ENCODE measurements at places on chromosomes 13 and 19.

DNA sequence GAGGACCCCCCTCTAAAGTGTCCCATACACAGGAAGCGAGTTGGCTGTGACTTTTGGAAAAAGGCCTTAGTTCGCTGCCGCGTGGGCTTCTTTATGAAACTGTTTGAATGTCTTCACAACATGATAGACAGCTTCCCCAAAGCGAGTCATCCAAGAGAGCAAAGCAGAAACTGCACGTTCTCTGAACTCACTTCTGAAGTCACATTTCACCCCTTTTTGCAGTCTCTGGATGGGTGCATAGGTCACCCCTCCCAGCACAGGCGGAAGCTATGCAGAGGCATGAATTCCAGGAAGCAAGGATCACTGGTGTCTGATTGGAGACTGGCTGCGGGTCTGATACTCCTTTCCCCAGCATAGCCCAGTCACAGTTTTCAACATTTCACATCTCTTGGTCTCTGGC is 10.6 kb downstream of the GPI start:
- no peak for DNase-seq

DNA sequence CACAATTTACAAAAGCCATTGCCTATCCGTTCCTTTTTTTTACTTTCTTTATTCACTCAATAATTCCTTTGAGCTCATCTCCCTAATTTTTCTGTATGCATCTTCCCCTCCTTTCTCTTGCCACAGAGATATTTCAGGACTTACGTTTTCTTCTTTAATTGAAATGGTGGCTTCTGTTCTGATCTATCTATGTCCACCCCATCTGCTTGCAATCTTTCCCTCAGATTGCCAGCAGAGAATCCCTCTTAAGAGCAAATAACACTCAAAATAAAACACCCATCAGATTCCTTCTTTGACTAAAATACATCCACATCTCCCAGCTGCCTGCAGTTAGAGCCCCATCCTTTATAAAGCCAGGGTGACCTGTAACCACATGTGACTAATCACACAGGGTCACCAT is 478.6 kb downstream of the EFNB2 start:
- DNase-seq: no peak

- DNase-seq: no peak
Measured at GRCh38 chr19:54191811-54192453, 824 bp downstream of the TSEN34 start.

GRCh38 chr19:917323-918151 is at the start of gene KISS1R:
KISS1R (plus strand) TSS chr19:917333; CDS start chr19:917503, 170 bp downstream.
- DNase-seq: no peak

- peak; percentile 9 for DNase-seq
Measured at GRCh38 chr13:112928972-112929782, 39.8 kb upstream of the MCF2L start.

DNA sequence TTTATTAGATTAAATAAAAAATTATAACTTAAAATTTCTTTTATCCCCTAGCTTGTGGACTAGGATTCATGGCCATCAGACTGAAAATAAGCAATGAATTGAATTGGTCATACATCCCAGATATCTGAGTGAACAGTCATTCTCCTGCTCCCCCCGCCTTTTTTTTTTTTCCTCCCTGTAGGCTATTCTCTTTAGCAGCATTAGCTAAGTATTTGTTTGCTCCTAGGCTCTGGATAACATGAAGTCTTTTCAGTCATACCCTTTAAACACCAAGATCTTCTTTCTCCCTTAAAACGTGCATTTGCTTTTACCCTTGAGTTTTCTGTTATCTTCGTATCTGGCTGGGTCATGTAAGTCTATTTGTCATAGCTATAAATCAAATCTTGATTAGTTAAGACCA is 866.7 kb upstream of the SPRY2 start:
- no peak for DNase-seq

DNA sequence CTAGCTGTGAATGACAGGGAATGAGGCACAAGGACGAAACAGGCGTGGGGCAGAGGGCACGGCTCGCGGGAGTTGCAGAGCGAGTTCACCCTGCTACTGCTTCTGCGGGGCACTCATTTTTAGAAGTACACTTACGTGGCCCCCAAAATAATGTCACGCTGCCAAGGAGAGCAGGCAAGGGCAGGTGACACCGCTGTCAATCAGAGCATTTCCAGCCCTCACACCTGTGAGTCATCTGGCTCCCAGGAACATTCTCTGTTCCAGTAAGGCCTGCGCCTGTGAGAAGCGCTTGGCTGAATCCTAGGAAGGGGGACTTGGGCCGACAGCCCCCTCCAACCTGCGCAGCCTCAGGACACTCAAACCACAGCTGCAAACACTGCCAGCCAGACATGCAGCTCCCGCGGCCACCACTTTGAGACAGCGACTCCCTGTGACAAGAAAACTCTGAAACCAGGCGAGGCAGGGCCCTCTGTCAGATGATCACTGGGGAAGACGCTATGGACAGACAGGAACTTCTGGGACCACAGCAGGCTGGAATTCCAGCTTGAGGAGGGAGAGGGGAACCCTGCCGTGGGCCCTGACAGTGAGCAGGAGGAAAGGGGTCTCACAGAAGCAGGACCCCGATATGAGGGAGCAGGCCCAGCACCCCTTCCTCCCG is 12.7 kb downstream of the DOT1L start:
- no peak for DNase-seq

DNA sequence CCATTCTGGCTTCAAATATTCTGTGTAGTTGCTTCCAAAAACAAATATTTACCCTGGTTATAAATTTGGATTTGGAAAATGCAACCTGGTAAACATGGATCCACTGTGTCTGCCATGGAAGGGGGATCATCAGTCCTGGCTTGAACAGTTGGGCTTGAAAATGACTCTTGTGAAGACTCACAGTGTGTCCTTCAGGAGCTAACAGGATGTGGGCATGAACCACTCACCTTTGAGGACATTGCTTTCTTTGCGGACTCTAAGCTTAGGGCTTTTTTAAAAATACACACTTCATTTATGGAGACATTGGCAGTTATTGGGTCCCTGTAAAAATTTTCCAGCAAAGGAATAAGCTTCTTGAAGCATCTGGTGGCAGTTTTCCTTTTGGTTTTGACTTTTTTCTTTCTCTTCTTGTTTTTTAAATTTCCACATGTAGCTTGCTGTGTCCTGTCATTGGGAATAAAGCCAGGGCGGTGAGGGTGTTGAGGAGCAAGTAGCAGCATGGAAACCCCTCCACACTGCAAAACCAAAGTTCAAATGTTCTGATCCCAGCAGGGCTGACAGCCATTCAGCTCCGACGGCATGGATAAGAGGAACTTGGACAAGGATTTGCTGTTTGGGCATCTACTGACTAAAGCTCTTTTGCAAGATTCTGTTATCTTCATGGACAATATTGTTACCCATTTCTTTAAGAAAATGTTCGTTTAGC is 39.5 kb upstream of the SERP2 start:
- DNase-seq: no peak

GRCh38 chr19:36392916-36393673 is 14.1 kb upstream of the ZFP14 start:
- DNase-seq: no peak

- no peak for DNase-seq
Measured at GRCh38 chr13:114099918-114100445, 32.4 kb downstream of the RASA3 start.

DNA sequence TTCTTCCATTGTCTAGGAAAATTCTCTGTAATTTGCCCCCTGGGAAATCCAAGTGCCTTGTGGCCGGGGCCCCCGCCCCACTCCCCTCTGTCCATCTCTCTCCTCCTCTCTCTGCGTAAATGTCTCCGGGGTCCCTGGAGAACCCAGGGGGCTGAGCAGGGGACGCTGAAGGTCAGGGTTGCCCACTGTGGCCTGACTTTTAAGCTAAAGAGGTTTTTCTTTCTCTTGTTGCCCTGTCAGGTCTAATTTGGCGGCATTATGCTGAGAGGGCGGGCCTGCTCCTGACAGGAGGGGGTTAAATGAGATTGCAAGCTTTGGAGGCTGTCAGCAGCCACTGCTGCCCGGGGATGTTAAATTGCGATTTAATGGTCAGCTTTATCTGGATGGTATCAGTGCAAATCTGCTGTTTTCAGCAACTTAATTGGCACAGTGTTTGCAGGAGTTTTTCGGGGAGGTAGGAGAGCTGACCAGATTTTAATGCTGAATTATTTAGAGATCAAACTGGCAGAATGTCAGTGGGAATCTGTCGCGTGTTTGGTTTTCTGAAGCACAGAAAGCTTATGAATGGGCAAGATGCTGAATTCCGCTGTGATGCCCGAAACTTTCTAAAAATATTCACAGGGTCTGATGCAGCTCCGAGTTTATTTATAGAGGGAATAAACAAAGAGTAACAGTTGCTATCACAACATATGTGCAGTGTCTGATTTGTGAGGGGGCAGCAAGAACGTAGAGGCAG is 93.2 kb upstream of the SOX1 start:
- DNase-seq: no peak

GRCh38 chr13:109989686-109990085 is 203.3 kb upstream of the IRS2 start:
- DNase-seq: no peak

DNA sequence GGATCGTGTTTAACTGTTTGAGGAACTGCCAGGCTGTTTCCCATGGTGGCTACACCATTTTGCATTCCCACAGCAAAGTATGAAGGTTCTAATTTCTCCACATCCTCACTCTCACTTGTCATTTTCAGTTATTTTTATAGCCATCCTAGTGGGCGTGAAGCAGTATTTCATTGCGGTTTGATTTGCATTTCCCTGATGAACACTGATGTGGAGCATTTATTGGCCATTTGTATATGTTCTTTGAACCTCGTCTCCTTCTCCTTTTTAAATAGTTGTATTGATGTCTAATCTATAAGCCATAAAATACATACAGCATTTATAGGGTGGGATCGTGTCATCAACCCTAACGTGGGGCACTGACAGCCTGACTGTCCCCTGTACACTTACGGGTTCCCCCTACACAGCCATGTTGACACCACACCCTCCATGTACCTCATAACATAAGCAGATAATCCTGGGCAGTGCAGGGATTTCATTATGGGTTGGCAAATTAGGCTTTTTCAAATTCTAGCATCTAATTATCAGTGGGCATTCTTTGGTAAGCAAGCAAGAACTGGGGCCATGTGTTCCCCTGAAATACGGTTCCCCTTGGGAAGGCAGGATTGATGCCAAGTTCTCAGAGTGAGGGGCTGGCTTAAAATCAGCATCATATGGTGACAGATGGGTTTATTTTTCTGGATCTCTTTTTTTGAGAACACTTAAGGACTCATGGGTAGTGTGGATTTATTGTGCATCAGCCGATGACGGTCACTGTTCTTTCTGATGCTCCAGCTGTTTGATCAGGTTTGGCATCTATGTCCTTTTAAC is 11.6 kb upstream of the ZBTB45 start:
- no peak for DNase-seq

DNA sequence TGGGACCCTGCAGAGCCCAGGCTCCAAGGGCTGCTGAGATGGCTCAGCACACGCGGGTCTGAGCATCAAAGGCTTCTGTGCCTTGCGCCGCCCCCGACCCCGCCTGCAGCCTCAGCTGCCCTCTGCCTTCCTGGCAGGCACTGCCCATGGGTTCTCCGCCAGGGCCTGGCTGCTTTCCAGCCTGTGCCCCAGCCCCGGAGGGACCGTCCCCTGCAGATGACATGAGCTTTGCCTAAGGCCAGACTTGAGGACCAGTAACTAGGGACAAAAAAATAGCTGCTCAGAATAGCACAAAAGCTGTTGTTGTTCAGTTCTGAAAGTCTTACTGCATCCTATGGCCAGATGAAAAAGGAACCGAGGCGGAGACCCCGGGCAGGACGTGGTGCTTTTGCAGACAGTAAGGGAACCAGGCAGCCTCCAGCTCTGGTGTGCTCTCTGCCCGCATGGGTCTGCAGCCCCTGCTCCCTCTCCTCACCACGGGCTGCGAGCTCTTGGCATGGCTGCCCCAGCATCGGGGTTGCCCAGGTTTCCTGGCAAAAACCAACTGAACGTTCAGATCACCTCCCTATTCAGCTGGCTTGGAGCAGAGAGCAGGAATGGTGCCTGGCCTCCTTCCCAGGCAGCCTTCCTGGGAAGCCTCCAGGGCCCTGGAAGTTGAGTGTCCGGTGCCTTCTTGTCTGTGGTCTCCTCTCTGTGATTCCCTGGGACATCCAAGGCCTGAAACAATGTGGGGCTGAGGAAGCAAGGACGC is 12.5 kb upstream of the CFAP97D2 start:
- no peak for DNase-seq

DNA sequence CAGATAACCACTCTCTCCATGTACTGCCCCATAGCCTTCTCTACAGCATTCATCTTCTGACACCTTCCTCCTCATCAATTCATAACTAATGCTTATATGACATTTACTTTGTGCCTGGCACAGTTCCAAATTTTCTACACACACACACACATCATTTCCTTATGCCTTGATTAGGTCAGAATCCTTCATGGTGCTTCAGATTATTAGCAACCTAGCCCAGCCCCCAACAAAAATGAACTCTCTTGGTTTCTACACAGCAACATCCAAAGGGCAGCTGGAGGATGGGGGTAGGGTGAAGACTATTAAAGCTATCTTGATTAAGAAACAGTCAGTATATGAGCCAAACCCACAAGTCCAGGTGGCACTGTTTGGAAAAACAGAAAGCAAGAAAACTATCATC is 3.7 kb downstream of the RUBCNL start:
- no peak for DNase-seq

DNA sequence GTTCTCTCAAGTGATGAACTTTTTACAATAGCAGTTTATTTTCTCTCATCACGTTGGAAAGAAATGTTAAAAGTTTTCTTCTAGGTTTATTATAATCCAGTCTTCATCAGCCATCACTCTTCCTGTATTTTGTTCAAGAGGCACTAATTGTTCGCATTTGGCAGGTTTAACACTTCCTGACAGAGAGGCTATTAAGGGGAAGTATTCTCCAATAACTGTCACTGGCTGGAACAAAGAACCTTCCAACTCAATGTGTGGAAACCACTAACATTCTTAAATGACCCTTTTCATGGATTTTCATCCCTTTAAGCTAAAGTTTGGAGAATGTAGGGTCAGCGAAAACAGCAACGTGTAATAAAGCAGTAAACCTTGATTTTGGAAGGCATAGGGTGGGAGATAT is 145.1 kb downstream of the PCCA start:
- no peak for DNase-seq

DNA sequence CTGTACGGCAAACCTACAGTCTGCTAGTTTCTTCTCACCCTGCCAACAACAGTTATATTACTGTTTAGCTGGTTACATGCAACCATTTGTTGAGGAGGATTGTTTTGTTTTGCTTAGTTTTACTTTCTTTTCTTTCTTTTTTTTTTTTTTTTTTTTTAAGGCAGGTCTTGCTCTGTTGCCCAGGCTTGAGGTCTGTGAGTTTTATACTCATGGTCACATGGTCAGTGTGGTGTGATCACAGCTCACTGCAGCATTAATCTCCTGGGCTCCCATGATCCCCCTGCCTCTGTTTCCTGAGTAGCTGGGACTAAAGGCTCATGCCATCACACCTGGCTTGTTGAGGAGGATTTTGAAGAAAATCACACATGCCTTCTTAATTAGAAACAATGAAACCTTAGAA is 505.6 kb downstream of the GPC5 start:
- DNase-seq: no peak

GRCh38 chr13:112053744-112054615 is 13.0 kb upstream of the SOX1 start:
- DNase-seq: no peak

- no peak for DNase-seq
Measured at GRCh38 chr13:43766725-43767124, 20.0 kb downstream of the ENOX1 start.
